Activated CD4-positive, alpha-beta T cell treated with anti-CD3 and anti-CD28 coated beads, Interleukin-10, Interleukin-2, amounts not matched to agents 100 ng/mL and 50 ng/mL, durations not matched to agents 16 hours and 8 hours (primary cell): ENCODE measurements at places on chromosomes 7 and 10.

GRCh38 chr7:48173756-48174382 lies 2.6 kb downstream of the ABCA13 start:
- DNase-seq, result no peak

DNA sequence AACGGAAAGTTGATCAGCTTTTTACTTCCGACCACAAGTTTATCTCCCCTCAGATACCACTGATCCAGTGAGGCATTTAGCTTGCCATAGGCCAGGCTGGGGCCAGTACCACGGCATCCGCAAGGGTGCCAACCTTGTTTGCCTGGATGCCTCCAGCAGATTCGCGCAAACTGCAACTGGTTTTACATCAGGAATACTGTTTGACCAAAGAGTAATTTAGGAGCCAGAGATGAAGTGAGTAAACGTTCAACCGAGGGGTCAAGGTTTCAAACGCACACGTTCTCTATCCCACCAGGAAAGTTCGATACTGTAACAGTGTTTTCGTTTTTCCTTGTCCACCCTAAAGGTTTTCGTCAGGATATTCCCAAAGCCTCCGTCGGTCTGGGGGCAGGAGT lies 266 bp upstream of the MDFIC start:
- DNase-seq, result peak; percentile 70

GRCh38 chr10:99595770-99596465 lies 24.3 kb downstream of the SLC25A28 start:
- no peak for DNase-seq

- no peak for DNase-seq
These were observed 360.4 kb upstream of the SHH start for GRCh38 chr7:156172638-156173037.

DNA sequence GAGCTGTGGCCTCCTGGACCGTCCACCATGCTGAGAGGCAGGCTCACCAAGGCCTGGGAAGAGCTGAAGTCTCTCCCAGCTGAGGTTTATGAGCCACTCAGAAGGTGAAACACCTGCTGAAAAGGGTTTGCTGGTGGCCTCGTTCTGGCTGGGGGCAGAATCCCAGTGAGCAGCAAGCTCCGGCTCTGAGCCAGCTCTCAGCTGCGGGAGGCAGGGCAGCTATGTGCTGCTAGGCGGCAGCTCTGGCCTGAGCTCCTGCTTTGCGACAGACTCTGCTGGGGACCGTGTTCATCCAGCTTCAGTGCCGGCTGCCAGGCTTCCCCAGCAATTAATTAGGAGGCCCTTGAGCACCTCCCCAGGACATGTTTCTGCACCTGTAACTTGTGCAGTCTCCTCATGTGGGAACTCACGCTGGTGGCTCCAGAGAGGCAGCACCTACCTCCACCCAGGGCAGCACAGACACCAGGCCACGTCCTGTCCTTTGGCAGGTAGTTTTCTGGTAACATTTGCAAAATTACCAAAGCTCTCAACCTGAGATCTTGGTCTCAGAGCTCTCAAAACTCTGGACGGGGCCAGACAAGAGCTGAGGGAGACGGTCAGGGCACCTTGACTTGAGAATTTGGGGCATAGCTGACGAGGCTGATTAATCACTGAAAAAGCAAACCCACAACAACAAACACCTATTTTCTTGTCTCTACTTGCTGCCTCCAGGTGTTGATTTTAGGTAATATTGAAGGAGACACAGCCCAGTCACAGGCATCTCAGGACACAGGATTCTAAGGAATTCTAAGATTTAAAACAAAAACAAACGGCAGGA lies 185.0 kb downstream of the TCERG1L start:
- DNase-seq, result no peak

DNA sequence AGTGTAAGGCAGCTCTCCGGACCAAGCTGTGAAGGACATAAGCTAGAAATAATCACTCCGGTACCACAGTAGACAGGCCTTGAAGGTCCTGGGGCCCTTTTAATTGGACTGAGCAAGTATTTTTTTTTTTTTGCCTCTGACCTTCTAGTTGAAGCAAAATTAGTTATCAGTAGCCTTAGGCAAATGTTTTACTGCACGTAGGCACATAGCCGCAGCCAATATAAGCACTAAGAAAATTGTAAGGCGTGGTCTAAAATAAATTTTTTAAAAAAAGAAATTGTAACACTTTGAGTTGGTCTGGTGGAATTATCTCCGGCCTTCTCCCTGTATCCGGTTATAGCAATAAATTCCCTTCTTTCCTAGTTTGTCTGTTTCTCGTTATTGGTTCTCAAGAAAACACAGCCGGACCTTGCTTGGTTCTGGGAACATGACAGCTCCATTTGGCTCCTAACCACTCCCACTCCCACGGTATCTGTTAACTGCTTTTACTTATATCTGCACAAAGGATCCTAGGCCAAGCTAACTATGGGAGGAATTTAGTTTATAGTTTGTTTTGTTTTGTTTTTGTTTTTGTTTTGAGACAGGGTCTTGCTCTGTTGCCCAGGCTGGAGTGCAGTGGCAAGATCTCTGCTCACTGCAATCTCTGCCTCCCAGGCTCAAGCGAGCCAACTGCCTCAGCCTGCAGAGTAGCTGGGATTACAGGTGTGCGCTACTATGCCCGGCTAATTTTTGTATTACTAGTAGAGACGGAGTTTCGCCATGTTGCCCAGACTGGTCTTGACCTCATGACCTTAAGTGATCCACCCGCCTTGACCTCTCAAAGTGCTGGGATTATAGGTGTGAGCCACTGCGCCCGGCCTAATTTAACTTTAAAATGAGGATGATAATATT lies 124.4 kb upstream of the KIF5B start:
- DNase-seq, result no peak

GRCh38 chr10:17435187-17435586 lies 19.2 kb downstream of the ST8SIA6 start:
- no peak for DNase-seq

GRCh38 chr10:122983898-122984297 lies 3.7 kb downstream of the PSTK start:
- DNase-seq, result no peak

GRCh38 chr10:118832241-118832651 lies 77.5 kb upstream of the CACUL1 start:
- DNase-seq, result no peak

DNA sequence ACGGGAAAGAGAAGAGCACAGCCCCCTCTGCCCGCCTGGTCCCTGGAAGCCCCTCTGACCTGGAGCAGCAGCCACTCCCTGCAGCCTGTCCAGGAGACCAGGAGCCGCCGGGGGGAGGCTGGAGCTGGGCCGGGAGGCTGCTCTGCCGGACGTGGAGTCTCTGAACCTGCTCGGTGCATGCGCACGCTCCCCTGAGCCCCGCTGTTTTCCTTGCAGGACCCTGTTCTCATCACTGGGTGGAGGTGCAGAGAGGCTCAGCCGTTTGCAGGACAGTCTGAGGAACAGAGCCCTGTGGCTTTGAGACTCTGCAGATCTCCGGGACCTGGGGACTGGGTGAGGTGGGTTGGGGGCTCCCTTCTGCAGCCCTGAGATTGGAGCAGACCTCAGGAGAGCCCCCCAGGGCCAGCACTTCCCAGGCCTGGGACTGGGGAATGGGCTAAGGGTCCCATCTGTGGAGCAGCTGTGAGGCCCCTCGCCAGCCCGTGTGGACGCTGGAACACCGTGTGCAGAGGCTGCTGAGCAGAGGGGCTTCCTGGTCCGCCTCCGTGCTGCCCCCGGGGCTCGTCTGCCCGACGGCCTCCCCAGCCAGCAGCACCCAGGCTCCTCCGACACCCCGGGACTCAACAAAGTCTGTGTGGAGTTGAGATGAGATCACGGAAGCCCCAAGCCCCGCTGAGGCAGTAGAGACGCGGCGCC lies 48.5 kb upstream of the ADGRA1 start:
- no peak for DNase-seq

DNA sequence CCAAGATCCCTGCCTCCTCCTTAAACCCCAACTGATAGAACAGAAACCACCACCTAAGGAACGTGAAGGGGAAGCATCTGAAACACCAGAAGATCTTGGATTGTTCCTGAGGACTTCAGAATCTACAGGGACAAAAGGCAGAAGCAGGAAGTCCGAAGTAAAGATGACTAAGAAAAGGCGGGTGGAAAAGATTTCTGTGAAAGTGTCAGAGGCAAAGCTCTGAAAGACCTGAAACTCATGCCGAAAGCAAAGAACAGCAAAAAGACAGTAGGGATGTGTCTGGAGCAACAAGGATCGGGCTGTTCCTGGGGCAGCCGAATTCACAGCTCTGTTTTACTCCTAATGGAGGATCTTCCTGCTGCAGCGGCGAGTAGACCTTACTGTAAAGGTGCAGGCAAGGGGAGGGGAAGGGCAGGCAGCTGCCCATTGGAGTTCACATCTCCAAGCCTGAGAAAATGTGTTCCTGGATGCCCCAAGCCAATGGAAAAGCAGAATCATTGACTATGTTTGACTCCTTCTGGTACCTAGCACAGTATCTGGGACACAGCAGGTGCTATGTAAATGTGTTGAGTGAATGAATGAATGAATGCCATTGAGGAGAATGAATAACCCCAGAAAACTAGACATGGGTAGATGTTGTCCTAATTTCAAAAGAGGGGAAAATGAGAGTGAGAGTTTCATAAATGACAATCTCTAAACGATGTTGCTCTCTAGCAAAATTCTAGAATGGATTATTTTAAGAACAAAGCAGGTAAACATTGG lies 40.4 kb downstream of the PDIA4 start:
- peak; percentile 38 for DNase-seq

GRCh38 chr10:26215935-26216584 lies 514 bp upstream of the GAD2 start:
- peak; percentile 29 for DNase-seq

DNA sequence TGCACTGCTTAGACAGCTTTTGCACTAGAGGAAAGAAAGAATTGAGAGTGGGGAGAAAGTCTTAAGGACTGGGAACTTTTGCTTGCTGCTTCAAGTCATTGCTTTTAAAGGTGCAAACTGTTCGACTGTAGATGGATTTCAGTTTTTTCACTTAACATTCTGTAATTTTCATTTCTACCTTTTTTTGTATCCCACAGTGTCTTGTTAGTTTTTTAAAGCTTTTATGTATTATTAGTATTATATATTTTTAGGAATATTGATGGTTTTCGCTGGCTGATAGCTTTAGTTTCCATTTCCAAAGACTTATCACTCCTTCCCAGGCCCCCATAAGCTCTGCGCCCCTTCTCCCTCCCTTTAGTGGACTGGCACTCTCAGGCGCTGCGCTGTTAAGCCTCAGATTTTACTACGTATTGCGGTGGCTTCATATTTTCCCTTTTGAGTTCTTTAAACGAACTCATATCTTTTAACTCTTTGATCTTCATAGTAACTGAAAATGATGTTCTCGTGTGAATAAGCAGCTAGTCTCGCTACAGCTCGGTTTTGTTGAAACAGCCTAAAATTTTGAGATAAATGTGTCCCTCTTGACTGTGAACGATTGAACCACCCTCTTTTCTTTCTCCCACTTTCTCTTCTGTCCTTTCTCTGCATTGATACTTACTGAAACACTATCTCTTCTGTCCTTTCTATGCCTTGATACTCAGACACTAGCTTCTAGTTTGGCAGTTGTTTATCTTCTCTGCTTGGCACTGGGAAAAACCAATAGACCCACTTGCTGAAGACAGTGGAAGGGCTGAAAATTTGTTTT lies 2.5 kb upstream of the ETV1 start:
- DNase-seq, result no peak

DNA sequence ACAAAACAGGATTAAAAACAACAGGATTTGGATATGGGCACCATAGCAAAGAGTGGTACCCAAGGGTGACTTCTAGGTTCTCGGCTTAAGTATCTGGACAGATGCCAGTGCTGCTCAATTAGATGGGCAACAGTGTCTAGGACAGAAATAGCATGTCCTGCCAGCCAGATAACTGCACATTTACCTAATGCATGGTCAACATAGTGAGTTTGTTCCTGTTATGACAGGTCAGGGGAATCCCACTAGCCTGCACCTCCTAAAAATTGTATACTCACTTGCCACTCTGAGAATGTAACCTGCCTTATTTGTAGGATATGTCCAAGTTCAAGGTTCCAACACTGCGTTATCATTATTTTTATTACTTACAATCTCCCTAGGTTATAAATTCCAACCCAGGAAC lies 471.7 kb downstream of the GRM8 start:
- no peak for DNase-seq

- peak; percentile 22 for DNase-seq
These were observed 765 bp downstream of the WBP1L start for GRCh38 chr10:102744374-102745051.

DNA sequence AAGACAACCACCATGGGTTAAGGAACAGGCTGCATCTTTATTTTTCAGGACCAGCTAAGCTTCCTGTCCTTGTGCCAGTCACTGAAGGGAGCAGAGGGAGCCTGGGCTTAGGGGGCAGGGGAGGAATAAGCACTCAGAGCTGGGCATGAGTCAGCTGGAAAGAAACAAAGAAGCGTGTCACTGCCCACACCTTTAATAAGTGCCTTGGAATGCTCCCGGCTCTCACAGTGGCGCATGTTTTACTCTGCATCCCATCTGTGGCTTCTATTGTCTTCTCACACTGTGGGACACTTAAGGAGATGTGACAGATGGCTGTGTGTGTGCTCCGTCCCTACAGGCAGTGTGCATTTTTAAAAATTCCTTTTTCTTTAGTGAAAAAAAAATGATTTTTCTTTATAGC lies 71.7 kb downstream of the MTURN start:
- no peak for DNase-seq

DNA sequence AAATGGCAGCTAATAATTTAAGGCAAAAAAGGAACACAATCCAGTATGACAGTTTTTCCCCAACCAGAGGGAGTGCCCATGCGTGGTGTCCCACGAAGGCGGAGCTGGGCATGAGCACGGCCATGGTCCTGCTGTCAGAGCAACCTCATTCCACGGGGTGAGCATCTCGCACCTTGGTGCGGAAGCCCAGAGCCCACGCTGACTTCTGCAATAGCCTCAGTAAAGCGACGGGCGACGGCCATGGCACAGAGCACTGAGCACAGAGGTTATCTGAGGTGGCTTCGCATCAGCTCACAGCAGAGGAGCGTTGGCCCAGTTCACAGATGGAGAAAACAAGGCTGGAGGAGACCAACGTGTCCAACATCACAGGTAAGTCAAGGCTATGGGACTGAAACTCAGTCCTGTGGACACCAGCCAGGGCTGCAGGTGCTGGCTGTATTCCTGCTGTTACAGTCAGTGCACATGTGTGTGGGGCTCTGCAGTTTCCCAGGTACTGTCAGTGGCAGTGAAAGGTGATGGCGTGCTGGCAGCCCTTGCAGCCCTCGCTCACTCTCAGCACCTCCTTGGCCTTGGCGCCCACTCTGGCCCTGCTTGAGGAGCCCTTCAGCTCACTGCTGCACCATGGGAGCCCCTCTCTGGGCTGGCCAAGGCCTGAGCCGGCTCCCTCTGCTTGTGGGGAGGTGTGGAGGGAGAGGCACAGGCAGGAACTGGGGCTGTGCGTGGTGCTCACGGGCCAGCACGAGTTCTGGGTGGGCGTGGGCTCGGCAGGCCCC lies 525.6 kb downstream of the PTPRN2 start:
- DNase-seq, result no peak

- no peak for DNase-seq
These were observed 45.1 kb downstream of the WIPI2 start for GRCh38 chr7:5234852-5235831.

DNA sequence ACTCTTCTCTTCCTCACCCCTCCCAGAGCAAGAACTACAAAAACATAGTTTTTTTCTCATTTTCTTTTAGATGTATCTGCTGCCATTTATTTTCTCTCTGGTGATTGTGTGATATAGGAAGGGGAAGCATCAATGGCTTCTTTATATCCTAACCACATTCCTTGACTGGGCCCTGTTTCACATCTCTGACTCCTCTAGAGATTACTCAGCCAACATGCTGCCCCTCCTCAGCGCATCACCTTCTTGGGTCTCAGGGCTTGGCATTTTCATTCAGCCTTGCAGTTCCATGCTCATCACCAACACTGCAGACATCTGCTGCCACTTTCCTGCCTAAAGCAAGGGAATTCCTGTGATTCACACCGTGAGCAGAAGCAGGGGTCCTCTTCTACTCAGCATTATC lies 705.5 kb downstream of the AUTS2 start:
- DNase-seq, result no peak

GRCh38 chr7:101767544-101767943 lies 49.9 kb upstream of the CUX1 start:
- DNase-seq, result no peak
